CD4-positive, CD25-positive, alpha-beta regulatory T cell (primary cell): ENCODE measurements at places on chromosomes 6 and 20. TPM values are rescaled to one million over a fixed set of nuclear protein-coding genes. Genes with fewer than 3 reads are reported as not detected.

GRCh38 chr6:112335736-112336135 lies 11.4 kb upstream of the RFPL4B start:
- no peak for DNase-seq

DNA sequence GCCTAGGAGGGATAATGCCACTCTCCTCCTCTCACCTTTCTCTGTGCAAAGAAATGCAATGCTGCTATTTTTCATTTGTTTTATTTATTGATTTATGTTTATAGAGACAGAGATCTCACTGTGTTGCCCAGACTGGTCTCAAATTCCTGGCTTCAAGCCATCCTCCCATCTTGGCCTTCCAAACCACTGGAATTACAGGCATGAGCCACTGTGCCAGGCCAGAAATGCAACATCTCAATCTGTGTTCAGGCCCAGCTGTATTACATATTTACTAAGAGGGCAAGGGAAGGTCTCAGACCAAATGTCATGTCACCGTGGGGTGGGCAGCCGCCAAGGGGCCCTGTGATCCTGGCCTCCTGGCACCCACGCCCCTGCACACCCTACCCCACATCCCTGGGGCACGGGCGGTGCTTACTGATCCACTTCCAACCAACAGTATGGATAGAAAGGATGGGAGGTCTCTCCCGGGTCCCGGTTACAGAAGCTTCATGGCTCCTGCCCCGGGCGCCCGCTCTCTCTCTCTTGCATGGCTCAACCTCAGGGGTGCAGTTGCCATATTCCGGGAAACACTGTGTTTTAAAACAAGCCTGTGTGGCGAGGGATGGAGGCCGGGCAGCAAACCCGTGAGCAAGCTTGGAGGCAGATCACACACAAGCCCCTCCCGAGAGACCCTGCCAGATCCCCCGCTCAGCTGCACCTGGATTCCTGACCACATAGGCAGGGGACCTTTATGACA lies 111.8 kb downstream of the AGPAT4 start:
- no peak for DNase-seq

- no peak for DNase-seq
Measured at GRCh38 chr6:35228481-35228880, 14.7 kb downstream of the SCUBE3 start.

DNA sequence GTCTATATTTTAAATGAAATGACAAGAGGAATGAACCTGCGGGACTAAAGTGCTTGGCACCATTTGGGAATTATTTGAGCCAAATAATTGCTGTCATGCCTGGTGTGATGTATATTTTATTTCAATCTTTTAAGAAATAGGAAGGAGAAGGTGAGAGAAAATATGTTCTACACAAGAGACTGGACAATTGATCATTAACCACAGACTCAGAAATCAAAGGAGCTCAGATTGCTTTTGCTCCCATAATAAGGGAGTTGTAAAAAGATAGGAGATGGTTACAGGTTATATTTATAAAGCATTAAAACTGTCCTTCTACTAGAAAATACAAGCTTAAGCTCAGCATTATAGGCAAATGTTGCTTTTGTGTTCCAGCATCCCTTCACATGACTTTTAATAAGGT lies 515.2 kb upstream of the SULF2 start:
- DNase-seq = no peak

- no peak for DNase-seq
Measured at GRCh38 chr6:63305277-63305676, 14.5 kb downstream of the LGSN start.

DNA sequence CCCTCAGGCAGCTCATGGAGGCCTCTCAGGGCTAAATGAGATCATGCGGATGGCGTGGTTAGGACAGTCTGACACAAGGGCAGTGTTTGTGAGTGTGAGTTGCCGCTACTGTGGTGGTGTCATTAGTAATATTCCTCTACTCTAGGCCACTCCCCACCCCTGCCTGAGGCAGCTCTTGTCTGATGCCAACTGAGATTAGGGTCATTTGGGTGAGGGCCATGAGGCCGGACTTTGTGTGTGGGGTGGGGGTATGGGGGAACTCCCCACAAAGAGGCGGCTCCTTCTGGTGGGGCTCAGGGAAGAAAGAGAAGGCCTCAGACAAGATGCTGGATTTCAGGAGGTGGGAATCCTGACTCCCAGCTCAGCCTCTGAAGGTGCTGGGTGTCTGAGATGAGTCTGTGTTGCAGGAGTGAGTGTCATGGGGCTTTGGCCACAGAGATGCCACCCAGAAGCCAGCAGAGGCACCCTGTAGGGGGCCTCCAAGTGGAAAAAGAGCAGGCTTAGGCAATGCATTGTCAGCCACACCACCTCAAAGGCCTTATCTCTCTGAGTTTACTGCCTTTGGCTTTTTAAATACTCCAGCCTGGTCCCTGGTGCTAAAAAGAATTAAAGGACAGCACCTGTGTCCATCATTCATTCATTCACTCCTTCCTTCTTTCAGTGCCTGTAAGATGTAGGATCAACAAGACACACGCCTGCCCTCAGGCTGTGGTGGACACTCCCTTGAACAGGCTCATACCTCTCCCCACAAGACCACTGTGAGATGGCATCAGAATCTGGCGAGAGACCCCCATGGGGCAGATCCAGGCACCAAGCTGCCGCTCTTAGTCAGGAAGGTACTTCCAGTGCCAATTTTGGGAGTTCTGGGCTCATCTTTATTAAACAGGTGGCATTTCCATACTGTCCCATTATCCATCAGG lies 175.2 kb downstream of the MRPL14 start:
- no peak for DNase-seq

- no peak for DNase-seq
Measured at GRCh38 chr20:53857723-53858236, 212.6 kb downstream of the BCAS1 start.

- no peak for DNase-seq
Measured at GRCh38 chr6:37251211-37251780, 6.3 kb upstream of the TBC1D22B start.

GRCh38 chr6:11241793-11242201 lies 9.3 kb upstream of the NEDD9 start:
- DNase-seq = no peak

DNA sequence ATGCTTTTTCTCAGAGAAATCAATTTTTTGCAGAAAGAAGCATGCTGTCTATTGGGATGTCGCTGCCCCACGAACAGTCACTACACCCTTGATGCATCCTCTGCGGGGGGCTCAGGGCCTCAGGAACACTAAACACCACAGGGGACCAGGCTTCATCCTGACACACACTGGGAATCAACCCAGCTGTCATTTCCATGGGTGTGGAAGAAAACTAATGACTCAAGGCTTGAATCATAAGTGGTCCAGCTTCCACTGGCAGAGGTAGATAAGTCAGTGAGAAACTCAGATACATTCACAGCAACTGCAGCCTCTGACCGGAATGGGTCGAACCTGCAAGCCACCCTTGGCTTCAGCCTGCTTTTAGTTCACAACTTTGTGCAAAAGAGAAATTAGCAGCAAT lies 81.3 kb upstream of the SPTLC3 start:
- no peak for DNase-seq

DNA sequence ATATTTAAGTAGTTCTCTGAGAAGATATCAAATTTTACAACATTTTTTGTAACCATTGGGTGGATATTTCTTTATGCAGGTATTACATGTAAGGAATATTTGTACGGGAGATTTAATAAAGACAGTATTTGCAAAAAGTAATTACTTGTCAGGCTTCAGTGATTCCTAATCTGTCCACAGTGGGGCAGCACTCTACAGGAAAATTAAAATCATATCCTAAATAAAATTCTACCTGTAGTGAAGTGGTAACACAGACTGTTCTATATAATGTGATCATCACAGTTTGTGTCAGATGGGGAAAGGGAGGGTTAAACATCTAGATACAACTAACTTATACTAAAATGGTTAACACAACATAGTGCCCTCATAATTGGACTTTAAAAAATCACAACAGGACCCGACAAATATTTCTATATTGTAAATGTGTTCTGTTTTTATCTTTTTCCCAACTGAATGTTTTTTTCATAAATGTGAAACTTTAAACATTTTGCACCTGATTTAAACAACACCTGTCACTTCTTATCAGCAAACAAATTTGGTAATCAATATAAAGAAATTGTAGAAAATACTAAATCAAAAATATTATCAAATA lies 145.6 kb upstream of the MANEA start:
- DNase-seq = peak; percentile 38

GRCh38 chr6:106975738-106976064 lies 1.2 kb upstream of the CD24 start:
- no peak for DNase-seq

- DNase-seq = no peak
Measured at GRCh38 chr6:144033816-144034735, 26.0 kb upstream of the PLAGL1 start.

DNA sequence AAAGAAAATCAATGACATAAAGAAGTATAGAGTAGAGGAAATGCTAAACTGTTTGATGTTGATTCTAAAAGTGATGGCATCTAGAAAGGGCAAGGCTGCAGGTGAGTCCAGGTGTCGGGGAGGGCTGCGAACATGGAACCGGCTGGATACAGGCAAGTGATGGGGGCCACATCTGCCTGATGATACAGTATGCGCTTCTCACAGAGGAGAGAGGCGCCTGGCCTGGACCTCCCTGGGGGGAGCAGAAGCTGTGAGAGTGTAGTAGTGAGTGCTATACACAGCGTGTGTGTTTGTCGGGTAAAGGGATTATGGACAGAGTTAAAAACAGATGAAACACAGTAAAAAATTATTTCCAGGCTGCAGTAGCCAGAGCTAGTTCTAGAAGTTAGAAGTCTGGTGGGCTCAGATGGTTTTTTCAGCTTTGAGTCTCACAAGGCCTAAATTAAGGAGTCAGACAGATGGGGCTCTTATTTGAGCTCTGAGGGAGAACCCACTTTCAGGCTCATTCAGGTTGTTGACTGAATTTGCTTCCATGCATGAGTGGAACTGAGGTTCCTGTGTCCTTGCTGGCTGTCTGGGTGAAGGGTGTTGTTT lies 195.8 kb upstream of the ARG1 start:
- DNase-seq = no peak

- DNase-seq = no peak
Measured at GRCh38 chr6:87118054-87118453, 23.1 kb upstream of the CGA start.

DNA sequence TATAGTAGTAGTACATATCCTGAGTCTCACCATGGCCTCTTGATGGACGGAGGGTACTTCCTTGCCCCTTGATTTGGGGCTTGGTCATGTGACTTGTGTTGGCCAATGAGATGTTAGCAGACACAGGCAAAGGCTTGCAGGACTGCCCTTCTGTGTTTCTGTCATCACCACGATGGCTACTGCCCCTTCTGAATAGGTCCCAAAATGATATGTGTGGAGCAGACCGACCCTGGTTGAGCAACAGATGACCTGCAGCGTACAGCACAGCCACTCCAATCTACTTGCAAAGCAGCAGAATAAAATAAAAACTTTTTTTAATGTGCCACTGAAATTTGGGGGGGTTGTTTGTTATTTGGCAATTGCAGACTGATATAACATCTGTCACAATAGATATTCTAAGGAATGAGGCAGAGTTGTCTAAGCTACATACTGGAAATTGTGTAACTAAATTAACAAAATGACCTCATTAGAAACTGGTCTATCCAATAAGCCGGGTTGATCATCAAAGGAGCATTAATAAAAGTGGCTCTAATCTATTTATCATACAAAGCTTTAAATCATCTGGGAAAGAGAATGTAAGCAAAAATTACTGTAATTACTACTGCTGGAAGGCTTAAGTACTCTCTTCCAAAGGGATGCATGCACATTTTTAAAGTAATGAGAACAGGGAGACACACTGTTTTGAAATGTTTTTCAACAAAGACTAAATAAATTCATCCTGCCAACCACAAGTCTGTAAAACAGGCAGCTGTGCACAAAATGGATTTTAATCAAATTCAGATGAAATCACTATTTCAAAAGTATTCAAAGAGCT lies 209.5 kb downstream of the KIF16B start:
- DNase-seq = no peak

DNA sequence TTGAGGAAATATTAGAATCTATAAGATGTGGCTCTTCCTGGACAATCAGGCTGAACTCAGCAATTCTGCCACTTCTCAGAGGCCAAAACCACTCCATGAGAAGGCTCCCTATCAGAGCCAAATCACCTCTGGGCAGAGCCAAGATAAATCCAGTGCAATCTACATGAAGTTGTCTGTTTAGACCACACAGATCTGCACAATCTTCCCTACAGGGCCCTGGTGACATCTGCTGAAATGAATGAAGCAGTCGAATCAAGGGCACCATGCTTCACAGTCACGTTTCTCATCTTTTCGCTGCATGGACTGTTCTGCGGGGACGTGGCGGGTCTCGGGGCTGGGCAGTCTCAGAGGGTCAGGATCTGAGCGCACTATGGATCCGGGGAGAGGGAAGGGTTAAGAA lies 60.1 kb upstream of the CD93 start:
- no peak for DNase-seq

GRCh38 chr6:161228921-161229591 lies 44.8 kb downstream of the AGPAT4 start:
- peak; percentile 16 for DNase-seq

DNA sequence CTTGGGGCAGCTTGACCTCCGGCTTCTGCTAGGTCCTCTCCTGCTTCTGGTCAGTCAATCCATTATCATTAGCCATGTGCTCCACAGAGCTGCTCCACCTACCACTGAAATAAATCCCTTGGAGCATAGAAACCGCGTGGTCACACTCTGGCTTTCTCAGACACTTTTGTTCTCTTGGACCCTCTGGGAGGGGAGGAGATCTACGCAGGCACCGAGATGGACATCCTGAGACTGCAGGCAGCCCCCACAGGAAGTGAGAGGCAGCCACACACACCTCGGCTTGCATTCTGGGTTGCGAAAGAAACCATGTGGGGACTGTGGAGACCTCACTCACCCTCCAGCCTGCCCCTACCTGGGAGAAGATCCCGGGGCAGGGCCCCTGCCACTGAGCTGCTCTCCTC lies 79.5 kb downstream of the FYN start:
- DNase-seq = peak; percentile 74

DNA sequence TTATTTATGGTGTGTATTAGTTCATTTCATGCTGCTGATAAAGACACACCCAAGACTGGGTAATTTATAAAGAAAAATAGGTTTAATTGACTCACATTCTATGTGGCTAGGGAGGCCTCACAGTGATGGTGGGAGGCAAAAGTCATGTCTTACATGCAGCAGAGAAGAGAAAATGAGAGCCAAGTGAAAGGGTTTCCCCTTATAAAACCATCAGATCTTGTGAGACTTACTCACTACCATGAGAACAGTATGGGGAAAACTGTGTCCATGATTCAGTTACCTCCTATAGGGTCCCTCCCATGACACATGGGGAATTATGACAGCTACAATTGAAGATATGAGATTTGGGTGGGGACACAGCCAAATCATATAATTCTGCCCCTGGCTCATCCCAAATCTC lies 150.0 kb upstream of the AHI1 start:
- DNase-seq = no peak

LY86 gene
- total RNA-seq = not detected

PPP1R16B gene
- total RNA-seq = 84.1 TPM

TSBP1 gene
- total RNA-seq = not detected

NFKBIL1 gene
- 4.6 TPM for total RNA-seq

IL17A gene
- total RNA-seq = not detected

PEX6 gene
- total RNA-seq = 20.6 TPM

GID8 gene
- 31.9 TPM for total RNA-seq

CENPW gene
- 4.5 TPM for total RNA-seq

CST4 gene
- not detected for total RNA-seq

CDYL gene
- 27.0 TPM for total RNA-seq

ZSCAN23 gene
- 0.69 TPM for total RNA-seq

SIRPD gene
- not detected for total RNA-seq

GPLD1 gene
- 1.7 TPM for total RNA-seq

IL17F gene
- 0.64 TPM for total RNA-seq

ETV7 gene
- total RNA-seq = 6.3 TPM

FAM209B gene
- total RNA-seq = 1.3 TPM

XKR7 gene
- total RNA-seq = 0.07 TPM

HLA-DPA1 gene
- 102 TPM for total RNA-seq

PDE10A gene
- total RNA-seq = not detected
